ENCODE measurements at places on chromosomes 7 and 10. TPM values are rescaled to one million over a fixed set of nuclear protein-coding genes. Genes with fewer than 3 reads are reported as not detected.

DNA sequence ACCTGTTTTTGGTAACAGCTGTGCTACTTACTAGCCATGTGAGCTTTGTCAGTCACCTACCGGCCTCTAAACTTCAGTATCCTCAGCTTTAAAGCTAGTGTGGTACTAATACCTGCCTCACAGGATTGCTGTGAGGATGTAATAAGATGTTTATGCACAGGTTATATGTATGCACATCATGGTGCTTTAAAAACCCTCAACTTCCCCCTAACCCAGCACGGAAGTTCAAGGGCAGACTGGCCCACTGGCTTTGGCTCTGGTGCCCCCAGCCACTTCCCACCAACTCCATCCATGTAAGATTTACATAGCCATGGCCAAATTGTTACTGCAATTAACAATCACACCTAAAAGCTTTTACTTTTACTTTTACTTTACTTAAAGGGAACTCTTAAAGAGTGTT, 676.0 kb upstream of the GALNT17 start:
- no peak overlapping the region for H3K4me3 ChIP-seq
- H3K27ac ChIP-seq: no peak overlapping the region
- no peaks in the 10 kb centered on the region for H3K27me3 ChIP-seq
- H3K36me3 ChIP-seq: peaks cover 3% of the 10 kb centered on the region

DNA sequence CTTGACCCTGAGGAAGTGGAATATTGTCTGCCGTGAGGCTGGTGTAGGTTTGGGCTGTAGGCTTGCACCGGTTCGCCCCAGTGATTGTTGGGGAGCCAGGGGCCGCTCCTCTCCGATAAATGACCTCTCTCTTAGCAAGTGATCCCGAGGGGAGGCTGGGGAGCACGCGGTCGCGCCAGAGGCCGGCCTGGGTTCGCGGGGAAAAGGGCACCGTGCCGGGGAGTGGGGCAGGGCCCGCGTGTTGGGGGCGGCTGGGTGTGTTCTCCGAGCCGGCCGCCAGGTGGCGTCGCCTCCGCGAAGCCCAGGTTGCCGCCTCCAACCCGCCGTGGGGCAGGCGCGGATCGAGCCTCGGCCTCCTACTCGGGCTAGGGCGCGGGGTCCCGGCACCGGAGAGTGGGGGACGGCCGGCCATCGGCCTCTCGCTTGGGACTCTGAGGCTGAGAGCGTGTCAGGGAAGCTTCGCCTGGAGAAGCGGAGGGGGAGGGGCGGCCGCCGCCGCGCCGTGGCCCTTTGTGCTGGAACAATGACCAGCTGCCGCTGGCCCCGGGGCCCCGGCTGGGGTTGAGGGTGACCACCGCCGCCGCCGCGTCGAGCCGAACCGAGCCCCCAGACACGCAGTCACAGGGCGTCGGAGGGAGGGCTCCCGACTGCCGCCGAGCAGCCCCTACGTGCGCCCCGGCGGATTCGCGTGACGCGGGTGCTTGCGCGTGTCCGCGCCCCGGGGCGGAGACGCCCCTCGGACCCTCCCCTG, 442 bp upstream of the LZTS2 start:
- H3K36me3 ChIP-seq: peaks cover 4% of the 10 kb centered on the region
- peak overlapping the region; percentile 94 for H3K4me3 ChIP-seq
- DNase-seq: peak; percentile 90
- H3K27ac ChIP-seq: peak overlapping the region; percentile 95
- peaks cover 30% of the 10 kb centered on the region for H3K4me1 ChIP-seq
- H3K27me3 ChIP-seq: no peaks in the 10 kb centered on the region

Gene FAM24B
- not detected for total RNA-seq

Gene DPYSL4
- 61.9 TPM for total RNA-seq

Gene ELMO1
- 29.4 TPM for total RNA-seq
